ENCODE measurements at places on chromosomes 1 and 21.

- no peak for DNase-seq
Measured at GRCh38 chr1:223212441-223212840, 69.4 kb upstream of the TLR5 start.

- no peak for DNase-seq
Measured at GRCh38 chr1:229940684-229941083, 126.4 kb upstream of the GALNT2 start.

DNA sequence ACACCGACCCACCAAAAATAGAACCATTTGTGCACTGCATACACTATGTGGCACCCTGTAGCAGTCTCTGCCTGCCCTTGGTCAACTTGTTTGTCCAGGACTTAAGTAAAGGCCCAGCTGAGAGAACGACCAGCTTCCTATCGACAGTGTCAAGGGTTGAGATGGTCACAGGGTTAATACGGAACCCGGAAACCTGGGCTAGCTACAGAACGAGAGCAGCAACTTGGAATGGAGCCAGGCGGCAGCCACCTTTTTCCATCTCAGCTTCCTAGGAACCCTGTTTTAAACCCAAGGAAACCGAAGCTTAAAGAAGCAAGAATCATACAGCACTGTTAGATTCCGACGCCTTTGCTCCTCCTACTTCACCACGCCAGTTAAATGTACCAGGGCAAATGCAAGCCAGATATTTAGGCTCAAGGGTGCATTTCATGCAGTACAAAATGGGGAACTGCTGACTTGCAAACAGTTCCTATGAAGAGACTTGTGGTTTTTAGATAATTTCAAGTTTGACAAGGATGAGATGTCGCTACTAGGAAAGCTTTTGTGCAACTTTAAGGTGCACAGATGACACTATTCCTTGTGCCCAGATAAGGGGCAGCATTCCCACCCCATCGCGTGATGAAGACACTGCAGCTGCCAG lies 35.5 kb downstream of the SLC66A1 start:
- DNase-seq, result no peak

- DNase-seq, result no peak
Measured at GRCh38 chr1:172870901-172871606, 179.7 kb downstream of the TNFSF18 start.

GRCh38 chr1:2934642-2935081 lies 86.6 kb upstream of the ACTRT2 start:
- no peak for DNase-seq

DNA sequence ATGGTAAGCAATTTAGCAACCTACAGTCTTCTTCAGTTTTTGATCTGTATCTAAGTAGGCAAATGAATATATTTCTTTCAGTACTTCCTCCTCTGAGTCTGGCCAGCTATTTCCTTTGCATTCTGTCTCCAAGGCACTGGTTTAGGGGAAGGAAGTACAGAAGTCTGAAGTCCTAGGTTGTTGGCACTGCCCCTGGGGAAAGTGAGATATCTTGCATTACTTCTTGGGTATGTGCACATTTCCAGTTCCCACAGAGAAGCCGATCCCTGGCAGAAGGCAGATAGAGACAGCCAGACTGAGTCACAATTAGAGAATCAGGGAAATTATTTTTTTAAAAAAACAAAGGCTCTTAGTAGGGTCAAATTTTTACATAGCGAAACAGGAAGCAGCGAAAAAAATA lies 98.8 kb downstream of the RASAL2 start:
- no peak for DNase-seq

- DNase-seq, result no peak
Measured at GRCh38 chr21:46472246-46472645, 13.6 kb downstream of the DIP2A start.

DNA sequence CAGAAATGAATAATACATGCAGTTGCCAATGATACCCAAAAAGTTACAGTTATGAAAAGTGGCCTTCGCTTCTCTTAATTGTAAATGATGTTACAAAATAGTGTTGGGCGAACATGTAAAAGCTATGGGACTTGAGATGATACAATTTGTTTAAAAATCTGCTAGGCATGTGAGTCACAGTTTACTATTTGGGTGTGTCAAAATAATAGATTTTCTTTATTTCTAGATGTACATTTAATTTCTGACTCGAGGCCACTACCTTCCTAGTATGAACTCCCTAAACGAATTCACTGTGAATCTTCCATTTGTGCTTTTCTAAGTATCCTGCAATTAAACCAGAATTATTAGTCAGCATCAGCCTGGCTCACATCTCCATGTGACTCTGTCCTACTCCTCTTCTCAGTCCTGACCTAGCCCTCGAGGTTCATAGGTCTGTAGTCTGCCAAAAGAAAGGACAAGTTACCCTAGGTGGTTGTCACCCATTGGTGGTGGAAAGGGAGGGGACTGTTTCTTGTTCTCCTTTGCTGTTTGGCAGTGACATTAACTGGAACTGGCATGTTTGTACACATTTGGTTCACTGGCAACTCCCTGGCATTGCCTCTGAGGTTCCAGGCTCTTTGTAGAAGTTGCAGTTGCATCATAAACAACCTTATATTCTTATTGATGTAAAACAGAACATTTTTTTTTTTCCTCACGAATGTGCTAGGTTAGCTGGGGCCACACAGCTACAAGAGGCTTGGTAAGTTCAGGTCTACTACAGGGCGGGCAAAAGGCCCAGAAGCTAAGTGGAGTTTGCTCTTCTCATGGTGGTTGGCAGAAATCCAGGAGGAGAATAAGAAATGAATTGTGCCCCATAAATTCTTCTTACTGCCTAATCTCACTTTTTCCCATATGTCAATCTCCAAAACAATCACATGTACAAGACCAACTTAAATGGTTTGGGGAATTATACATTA lies 746.5 kb upstream of the ADAMTS5 start:
- no peak for DNase-seq

DNA sequence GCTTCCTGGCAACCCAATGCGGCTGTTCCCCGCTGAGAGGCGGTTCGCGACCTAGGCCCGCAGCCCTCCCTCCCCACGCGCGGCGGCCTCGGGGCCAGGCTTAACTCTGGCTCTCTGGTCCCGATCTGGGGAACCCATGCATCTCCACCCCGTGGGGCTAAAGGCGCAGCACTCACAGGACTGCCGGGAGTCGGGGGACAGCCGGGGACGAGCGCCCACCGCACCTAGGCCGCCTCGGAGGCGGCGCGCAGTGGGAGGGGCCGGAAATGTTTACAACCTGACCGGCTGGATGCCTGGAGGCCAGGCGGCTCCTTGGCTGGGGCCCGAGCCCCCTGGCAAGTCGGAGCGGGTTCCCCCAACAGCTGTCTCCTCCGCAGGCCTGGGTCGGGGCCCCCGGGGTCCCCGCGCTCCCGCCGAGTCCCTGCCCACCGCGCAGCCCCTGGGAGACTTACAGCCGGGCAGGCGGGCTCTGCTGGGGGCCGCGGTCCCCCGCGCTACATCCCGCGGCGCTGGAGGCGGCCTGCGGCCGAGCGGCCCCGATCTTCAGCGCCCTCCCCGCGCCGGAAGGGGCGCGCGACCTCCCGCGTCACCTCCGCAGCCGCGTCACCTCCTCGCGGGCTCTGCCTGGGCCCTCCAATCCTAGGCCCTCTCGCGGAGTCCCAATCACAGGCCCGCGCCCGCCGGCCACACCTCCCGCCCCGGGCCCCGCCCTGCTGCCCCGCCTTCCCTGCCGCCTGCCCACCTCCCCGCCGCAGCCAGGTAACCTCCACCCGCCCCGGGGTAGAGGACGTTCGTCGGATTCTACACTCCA lies at the start of gene ADIPOR1:
TSS of gene ADIPOR1 (minus strand) at position 580 of the 811 bp plus-strand sequence. CDS start 7,242 bp downstream, outside the sequence.
- DNase-seq, result peak; percentile 17

DNA sequence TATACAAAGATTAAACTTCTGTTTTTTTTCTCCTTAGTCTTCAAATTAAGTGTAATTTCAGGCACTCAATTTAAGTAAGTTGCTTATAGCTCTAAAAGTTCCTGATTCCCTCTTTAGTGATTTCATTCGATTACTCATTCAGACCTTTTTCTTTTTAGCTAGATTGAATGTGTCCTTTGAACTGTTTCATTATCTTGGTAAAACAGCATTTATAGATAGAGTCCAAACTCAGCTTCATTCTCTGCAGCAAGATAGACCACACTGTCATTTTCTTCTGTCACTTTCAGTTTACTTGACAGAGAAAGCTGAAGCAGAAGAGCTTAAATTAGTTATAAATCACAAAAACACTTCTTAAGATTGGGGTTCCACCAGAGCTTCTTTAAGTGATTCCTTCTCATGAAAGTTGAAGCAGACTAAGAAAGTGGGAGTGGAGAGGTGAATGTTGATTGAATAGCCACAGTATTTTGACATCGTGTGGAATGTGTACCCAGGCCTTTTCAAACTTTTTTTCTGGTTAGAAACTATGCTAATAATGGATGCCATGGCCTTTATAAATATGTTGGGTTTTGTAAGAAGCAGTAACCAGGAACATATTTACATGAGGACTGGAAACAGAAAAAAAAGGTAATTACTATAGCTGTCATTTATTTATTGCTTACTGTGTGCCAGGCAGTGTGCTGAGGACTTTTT lies 52.2 kb downstream of the ZBTB40 start:
- DNase-seq, result no peak

GRCh38 chr1:180195916-180196315 lies 34.1 kb upstream of the LHX4 start:
- DNase-seq, result no peak

DNA sequence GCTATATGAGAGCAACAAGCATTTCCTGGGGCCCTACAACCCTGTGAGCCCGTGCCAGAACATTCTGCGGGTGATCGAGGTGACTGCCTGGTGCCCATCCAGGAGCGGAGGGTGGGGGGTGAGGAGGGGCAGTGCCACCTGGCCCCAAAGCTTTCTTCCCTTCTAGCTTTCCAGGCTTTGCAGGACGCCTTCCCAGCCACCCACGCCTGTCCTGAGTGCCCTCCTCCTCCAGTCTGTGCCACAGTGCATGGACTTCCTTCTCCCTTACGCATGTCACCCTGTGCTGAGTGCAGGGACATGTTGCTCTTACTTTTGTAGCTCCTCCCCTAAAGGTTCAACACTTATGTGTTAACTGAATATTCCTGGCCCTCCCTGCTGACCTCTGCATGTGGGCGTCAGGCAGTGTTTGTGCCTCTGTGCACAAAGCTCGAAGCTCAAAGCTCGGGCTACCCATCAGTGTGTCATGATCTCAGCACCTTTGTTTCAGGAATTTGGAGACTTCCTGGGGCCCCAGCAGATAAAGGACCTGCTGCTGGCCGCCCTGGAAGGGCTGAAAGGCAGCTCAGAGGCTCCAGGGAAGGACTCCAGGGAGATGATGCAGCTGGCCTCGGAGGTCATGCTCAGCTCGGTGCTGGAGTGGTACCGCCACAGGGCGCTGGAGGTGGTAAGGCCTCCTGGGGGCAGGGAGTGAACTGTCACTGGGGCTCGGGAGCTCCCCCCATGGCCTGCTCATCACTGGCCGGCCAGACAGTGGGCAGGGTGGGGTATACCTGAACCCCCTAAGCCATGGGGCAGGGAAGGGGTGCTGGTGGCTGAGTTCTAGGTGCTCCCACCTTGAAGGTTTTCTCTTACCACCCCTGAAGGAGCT lies 36.7 kb upstream of the TTC4 start:
- DNase-seq, result no peak

DNA sequence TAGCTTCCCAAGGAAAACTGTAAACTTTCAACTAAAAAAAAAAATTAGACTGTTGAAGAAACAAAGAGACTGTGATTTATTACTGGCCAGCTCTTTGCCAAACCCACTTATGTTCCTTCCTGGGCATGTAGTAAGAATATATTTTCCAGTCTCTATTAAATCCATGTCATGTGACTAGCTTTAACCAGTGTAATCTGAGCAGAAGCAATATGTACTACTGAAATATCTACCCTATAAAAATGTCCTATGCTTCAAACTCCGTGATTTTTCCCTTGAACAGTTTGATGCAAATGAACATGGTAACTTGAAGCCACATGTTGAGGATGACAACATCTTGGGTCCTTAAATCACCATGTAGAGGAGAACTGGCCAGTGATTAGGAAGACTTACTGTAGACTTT lies 144.5 kb downstream of the NTMT2 start:
- no peak for DNase-seq

DNA sequence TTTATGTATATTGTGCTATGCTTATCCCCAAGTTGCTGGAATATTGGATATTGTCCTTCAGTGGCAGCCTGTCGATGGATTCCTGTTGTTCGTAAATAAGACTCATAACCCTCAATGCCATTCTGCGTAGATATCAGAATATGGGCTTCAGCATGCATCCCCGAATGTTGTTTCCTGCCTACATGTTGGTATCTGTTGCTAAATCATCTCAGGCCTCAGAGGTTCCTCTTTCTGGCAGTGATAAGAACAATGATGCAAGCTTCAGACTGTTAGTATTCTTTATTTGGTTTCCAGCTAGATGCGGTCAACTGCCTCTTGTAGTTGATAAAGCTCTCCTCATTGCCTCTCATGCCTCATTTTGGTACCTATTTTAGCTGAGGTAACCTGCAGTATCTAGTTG lies 2082.6 kb downstream of the MRPL39 start:
- no peak for DNase-seq

- DNase-seq, result no peak
Measured at GRCh38 chr1:15948595-15949452, 27.1 kb downstream of the ZBTB17 start.

DNA sequence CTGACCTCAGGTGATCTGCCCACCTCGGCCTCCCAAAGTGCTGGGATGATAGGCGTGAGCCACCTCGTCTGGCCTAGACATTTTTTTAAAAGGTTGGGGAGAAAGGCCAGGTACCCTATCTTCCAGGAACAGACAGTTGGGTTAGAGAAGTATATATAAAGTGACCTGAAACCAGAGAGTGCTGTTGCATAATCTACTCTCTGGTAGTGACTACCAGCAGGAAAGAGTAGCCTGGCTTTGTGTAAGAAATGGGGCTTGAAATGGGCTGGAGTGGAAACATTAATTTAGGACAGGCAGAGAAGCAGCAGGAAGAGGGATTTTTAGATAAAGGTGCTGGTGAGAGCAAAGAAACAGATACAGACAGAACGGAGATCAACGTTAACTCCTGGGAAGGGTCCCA lies 125.8 kb upstream of the HOOK1 start:
- no peak for DNase-seq

DNA sequence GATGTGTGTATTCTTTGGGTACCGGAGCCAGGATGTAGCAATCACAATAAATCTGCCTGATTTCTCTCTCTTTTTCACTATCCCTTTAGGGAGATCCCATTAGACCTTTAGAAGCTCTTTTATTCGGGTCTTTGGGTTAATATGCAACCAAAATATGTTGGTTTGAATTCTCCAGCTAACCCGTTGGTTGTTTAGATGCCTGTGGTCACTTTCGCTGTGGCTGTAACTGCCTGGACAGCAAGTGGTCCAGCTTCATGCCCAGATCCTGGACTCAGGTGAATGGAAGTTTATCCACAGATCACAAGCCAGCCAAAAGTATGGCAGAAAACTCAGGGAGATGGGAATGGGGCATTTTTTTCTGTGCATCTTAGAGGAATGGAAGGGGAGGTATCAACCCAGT lies 12.3 kb downstream of the KAZN start:
- DNase-seq, result no peak

Data from SW 1271 (cell line).